Esophagus mucosa (tissue), 1 donor: ENCODE measurements at places on chromosomes 7 and 10.
A peak's percentile ranks its signal among the peaks of the same experiment; 100 is the strongest.

- ATAC-seq: peak; percentile 48
Measured at GRCh38 chr7:12570534-12571461, at the start of gene SCIN. Gene SCIN, plus strand, starts transcription at chr7:12570720. Its CDS starts 67 bp downstream, at chr7:12570787.

GRCh38 chr7:133477791-133478190 lies 224.9 kb downstream of the EXOC4 start:
- ATAC-seq: no peak

DNA sequence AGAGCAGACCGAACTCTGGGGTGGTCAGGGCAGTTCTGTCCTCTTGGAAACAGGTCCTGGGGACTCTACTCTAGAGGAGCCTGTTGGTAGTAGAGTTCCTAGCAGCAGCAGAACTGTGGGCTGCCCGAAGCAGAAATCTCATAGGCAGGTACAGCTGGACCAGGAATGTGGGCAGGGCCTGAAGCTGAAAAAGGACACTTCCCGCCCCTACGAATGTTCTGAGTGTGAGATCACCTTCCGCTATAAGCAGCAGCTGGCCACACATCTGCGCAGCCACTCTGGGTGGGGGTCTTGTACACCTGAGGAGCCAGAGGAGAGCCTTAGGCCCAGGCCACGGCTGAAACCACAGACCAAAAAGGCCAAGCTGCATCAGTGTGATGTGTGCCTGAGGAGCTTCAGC lies 8.3 kb upstream of the ZNF783 start:
- no peak for ATAC-seq

- no peak for ATAC-seq
Measured at GRCh38 chr7:15011289-15011688, 108.7 kb upstream of the DGKB start.

DNA sequence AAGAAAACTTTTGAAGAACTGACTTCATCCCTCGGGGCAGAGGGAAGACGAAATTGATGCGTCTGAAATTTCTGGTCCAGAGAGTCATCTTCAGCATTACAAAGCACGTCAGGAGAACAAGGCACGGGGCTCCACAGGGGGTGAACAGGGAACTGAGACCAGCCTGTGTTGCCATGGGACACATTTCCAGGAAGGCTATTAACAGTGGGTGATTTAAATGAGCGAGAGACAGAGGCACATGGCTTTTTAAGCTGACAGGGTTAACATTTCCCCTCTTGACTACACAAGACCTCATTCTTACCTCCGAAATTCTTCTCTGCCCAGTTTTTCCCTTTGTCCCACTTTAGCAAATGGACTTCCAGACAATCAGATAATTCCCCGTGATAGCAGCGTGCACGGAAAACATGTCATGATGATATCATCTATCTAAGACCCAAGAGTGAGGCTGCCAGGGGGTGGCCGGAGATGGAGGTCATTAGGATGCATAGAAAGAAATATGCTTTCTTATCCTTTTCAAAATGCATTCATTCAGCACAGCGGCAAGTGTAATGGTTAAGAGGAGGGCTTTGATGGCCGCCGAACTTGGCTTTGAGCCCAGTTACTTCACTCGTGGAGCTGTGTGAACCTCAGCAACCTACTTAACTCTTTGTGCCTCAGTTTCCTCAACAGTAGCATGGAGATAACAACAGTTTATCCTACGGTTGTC lies 248.0 kb downstream of the PRPF18 start:
- ATAC-seq: no peak

DNA sequence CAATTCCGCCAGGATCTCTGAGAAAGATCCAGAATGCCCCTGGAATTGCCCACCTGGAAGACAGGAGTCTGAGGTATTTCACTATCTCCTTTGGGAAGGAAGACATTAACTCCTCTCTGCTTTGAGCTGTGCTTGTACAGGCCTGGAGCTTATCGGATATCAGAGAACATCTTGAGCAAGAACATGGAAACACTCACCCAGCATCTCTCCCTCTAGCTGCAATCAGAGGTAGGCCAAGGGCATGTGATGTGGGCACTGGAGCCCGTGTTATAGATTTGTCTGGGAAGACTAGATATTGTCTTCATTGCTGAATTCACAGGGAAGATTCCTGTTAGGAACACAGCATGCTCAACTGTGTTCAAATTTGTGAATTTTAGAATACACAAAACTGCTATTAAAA lies 233.9 kb downstream of the PHF14 start:
- no peak for ATAC-seq

- peak; percentile 1 for ATAC-seq
Measured at GRCh38 chr10:110845192-110845755, 26.5 kb upstream of the PDCD4 start.

GRCh38 chr10:93211991-93212390 lies 138.3 kb downstream of the CYP26A1 start:
- ATAC-seq: no peak

- ATAC-seq: peak; percentile 57
Measured at GRCh38 chr10:6204341-6205191, 1.8 kb downstream of the PFKFB3 start.

DNA sequence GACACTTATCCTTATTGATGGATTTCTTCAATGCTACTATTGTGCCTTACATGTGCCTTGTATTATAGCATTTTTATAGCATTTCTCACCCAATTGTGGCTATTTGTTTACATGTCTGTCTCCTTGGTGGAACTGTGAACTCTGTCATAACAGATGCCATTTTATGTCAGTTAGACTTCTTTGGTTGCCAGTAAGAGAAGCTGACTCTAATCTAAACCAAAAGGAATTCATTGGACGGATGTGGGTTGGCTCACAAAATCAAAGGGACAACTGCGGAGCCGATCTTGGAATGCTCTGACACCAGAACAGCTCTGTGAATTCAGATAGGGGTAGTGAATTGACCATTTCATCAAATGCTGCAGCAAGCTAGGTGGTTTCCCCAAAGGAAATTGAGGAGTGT lies 15.0 kb downstream of the GARIN1A start:
- ATAC-seq: no peak

DNA sequence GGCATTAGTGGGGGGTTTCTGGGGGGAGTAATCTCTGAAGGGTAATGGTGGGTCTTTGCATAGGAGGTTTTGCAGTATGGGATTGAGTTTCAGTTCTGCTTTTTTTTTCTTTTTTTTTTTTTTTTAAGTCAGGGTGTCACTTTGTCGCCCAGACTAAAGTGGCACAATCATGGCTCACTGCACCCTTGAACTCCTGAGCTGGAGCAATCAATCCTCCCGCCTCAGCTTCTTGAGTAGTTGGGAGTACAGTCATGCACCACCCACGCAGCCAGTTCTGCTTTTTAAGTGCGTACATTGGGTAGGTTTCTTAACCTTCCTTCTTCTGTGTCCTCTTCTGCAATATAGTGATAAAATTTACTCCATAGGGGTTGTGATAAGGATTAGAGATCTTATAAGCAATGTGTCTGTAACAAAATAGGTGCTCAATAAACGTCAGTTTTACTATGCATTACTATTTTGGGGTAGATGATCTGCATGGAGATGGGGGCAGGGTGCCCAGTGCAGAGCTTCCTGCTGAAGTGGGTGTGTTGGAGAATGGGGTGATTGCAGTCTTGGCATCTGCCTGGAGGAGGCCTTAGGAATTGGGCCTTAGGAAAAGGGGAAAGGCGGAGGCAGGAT lies 9.6 kb downstream of the KAZALD1 start:
- peak; percentile 22 for ATAC-seq

DNA sequence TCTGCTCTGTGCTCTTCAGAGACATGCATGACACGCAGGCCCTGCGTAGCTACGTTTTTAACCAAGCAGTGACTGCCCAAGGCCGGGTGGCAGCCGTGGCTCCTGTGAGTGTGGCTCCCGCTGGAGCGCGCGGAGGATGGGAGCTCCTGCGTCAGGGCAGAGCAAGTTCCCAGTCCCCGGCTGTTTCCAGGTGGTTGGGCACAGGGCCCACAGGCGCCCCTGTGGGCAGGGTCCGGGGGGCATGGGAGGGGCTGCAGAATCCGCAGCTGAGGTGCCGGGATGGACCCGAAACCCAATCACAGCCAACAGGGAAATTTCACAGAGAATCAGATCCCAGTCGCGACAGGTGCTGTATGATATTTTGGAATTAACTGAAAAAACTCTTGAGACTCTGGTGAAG lies 9.8 kb downstream of the NKX6-2 start:
- ATAC-seq: no peak

GRCh38 chr10:86596266-86596665 lies 58.1 kb upstream of the OPN4 start:
- ATAC-seq: no peak

DNA sequence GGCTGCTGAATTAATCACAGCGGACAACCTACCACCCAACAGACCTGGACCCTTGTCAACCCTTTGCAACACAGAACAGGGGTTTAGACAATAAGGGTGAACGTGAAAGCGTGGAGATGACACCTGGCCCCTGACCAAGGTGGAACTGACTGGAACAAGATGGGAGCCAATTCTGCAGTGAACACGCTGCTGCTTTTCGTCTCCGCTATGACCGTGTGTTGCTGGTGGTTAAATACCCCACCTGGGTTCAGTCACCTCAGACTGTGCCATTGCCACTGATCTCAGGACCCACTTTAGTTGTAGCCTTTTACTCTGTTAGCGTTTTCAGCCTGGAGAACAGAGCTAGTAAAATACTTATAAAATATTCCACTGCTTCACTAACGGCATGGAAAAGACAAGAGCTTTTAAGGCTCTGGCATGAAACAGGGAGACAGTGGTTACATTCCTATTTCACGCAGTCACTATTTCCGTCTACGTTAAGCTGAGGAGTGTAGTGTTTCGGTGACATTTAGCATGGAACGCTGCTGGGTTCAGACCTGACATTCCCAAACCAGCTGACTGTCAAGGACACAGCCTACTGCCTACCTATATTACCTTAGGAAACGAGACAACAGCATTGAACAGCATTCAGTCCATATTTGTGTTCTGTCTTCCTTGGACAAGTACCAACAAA lies 119.5 kb upstream of the PRSS1 start:
- no peak for ATAC-seq

GRCh38 chr10:536935-537334 lies 152.5 kb downstream of the DIP2C start:
- no peak for ATAC-seq

DNA sequence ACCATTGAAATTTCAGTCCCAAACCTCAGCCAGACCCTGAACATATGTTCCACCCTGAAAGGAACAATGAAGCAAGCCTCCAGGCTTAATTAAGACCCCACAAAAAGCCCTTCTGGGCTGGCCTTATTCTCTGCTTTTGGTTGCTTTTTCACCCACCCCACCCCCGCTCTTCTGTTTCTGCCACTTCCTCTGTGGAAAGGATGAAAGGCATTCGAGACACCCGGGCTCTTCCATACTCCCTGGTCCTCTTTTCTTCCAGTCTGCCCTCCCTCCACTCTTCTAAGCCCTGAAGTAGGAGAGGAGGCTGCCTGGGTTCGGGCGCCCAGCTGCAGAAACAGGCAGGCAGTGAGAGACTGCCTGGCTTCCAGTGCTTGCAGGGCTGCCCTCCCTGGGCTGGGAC lies 9.4 kb upstream of the FAM241B start:
- no peak for ATAC-seq

- no peak for ATAC-seq
Measured at GRCh38 chr10:88041243-88042159, 178.1 kb downstream of the PTEN start.

GRCh38 chr7:12440229-12440628 lies 36.6 kb upstream of the VWDE start:
- ATAC-seq: no peak

GRCh38 chr7:7330997-7331396 lies 148.7 kb downstream of the C1GALT1 start:
- ATAC-seq: no peak

GRCh38 chr10:48649349-48649944 lies 35.2 kb upstream of the WDFY4 start:
- peak; percentile 38 for ATAC-seq

- no peak for ATAC-seq
Measured at GRCh38 chr7:112129655-112130323, 76.4 kb downstream of the DOCK4 start.

DNA sequence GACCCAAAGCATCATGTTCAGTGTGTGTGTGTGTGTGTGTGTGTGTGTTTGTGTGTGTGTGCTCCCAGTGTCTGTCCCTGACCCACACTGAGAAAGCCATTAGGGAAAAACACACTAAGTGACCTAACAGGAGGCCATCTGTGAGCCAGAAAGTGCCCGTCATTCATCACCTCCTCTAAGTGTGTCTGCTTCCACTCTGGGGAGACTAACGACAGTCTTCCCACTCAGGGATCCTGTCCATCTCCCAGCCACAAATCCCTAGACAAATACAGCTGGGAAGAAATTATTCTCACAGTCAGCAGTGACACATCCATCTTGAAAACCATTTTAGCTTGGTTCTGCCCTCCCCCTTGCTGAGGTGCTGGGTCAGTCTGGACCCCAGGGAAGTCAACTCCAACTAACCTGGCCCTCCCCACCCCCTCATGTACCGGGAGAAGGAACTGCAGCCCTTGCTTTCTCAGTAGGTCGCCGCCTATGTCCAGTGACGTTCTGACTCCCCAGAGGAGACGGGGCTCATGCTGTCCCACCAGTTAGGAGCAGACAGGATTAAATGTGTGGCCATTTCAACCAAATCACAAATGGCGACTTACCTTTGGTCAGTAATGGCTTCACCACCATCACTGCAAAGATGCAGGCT lies 296.5 kb upstream of the ZNF32 start:
- no peak for ATAC-seq

DNA sequence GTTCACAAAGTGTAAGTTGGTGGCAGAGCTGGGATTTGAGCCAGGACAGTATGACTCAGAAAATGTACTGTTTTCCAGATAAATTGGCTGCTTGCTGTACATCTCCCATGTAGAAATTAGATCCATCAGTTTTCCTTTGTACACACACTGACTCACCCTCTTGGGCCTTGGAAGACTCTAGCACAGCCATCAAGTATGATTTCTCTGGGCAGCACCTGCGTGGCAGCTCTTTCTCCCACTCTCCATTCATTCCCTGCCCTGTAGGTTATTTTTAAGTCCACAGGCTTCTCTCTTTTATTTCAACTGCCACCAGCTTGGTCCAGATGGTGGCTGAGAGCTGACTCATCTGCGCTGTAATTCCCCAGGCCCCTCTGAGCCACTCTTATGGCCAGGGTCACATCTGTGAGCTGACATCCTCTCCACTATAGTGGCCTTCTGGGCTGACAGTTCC lies 28.3 kb upstream of the SDK1 start:
- ATAC-seq: no peak

DNA sequence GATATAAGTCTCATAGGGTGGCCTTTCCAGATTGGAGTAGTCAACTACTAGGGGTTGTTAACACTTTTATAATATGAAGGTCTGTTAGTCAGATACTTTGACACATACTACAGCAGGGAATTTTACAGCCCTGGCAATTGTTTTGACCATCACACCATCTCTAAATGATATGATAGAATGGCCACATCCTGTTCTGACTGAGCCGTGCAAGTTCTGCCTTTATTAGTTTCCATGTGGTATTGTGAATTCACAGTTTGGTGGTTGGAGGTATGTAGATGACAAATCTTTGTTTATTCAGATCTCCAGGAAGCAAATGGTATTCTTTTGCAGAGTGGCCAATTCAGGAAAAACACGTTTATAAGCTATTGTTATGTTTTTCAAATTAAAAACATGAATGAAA lies 83.0 kb downstream of the NRG3 start:
- ATAC-seq: no peak
